Endodermal cell (in vitro differentiated cells): ENCODE measurements at places on chromosomes 12 and 14. TPM values are rescaled to one million over a fixed set of nuclear protein-coding genes. Genes with fewer than 3 reads are reported as not detected.
A peak's percentile ranks its signal among the peaks of the same experiment; 100 is the strongest.

DNA sequence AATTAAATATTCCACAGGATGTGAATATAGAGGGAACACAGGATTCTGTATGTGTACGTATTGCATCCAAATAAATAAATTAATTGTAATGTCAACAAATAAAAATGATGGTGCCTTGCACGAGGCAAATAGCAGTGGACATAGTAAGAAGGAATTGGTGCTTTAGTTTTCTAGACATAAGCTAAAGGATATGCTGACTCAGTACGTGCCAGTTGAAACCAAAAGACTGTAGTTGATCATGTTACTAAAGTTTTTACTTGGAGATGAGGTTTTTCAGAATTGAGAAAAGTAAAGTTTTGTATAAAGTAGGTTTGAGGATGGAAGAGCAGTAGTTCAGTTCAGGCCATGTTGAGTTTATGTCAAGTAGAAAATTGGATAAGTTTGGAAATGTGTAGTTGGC, 807.2 kb downstream of the SLC16A7 start:
- DNase-seq, result no peak

- DNase-seq, result no peak
Observed at GRCh38 chr14:89428173-89428523, 11.1 kb upstream of the FOXN3 start.

- DNase-seq, result no peak
Observed at GRCh38 chr12:51381226-51382079, 9.8 kb downstream of the GALNT6 start.

DNA sequence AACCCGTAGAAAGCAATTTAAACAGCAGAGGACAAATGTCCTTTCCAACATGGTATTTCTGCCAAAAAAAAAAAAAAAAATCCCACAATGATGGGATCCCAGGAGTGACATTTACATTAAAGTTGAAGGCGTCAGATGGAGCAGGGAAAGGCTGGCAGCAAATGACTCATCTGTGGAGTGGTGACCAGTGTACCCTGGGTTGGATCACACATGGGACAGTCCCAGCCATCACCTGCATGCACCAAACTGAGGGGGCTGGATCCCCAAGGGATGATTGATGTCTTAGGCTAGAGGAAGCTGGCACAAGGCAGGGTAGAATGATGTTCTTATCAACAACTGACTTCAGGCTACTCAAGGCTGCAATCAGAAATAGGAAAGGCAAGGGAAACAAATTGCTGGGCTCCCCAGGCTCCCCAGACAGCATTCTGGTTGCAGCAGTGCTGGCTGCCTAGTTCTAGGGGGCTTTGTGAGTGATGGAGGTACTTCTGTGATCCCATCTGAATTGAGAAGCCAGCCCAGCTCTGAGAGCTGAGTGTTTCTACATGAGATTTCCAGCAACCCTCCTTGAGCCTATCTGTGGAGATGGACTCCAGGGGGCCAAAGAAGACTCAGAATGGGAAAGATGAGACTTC, 117.9 kb downstream of the DPF3 start:
- DNase-seq, result peak; percentile 39

The RD3L gene
- not detected in 2 replicates for total RNA-seq

The GRIN2B gene
- 5.5 and 8.1 TPM in 2 replicates for total RNA-seq

The ADAM20 gene
- total RNA-seq, result 1.7 to 3.5 TPM (median 1.8 TPM) in 3 replicates

GRCh38 chr12:106769078-106769477, 5.4 kb upstream of the RIC8B start:
- peak; percentile 86 for DNase-seq

DNA sequence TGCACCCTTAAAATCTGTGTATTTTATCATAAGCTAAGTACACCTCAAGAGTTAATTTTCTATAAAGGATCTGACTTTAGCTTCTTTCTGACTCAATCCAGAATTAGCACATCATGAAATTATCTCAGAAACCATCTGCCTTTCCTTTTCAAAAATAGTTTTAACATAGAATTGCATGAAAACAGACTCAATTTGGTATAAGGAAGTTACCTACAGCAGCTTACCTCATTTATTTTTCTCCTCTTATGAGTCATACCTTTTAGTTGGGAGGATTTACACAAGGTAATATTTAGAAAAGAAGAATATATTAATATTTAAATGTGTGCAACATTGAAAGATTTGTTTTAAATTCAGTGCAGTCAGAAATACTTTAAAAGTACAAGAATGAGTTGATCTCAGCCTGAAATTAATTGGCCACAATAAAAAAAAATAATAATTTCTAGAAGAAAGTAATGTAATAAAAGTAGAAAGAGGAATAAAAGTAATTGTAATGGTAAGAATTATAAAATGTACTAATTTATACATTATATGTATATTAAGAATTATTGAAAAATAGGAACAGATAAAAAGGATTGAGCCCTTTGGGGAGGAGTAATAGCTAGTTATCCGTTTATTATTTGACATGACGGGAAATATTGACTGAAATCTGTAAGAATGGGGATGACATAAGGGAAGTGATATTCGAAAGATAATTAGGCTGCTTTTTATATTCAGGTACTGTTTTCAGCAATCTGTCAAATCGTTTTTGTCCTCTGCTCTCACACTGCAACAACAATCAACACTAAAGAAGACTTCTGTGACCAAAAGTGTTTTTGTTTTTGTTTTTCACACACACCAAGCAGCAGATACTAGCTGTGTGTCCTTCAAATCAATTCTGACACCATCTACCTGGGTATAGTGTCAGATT, 20.5 kb downstream of the ADAM21 start:
- no peak for DNase-seq

- no peak for DNase-seq
Observed at GRCh38 chr12:5488626-5488955, 56.7 kb downstream of the NTF3 start.

The ANKS1B gene
- total RNA-seq, result 59.8 and 65.8 TPM in 2 replicates

DNA sequence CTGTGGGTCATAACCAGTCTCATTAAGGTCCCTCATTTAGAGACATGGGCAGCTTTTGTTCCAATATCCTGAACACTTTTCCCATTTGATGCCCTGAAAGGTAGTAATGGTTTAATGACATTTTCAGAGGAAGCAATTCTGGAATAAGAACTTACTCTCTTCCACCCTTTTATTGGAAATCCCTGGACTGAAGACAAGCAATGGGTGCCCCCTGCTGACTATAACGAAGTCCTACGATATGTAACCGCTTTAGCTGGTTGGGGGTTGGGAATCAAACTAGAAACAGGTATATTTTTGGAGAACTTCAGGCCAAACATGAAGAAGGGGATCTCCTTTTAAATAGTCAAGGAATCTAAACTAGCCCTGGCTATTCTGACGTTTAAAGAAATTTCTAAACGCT, 20.5 kb downstream of the SARNP start:
- DNase-seq, result peak; percentile 72

- no peak for DNase-seq
Observed at GRCh38 chr14:88303041-88303440, 20.0 kb downstream of the KCNK10 start.

DNA sequence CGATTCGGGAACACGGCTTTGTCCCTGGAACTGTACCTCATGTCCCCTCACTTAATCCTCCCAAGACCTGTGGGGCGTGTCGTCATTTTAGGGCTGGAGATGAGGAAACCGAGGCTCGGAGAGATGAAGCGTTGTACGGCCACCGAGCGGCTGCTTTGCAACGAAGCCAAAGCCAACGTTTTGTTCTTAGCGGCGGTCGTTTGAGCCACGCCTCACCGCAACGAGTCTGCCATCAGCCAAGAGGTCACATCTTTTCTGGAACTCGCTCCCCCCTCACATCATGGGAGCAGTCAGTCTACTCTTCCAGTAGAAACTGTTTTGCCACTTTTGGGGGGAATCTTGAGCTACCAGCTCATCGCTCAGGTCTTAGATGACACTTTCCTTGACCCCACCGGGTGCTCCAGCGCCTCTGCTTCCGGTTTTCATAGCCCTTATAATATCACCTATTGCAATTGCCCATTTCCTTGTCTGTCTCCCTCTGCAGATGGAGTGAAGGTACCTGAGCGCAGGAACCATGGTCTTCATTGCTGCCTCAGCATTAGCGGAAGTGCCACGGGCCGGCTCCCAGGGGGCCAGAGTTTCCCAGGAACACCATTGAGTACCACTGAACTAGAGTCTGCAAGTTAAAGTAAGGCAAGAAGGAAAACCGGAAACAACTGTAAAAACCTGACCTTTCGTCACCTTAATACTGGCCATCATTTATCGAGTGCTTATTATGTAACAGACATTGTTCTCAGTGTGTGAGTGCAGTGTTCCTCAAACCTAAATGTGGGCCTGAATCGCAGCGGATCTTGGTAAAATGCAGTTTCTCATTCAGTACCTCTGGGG, 19.6 kb downstream of the NINJ2 start:
- peak; percentile 59 for DNase-seq

The ZNF385A gene
- total RNA-seq, result 8.8 and 10.5 TPM in 2 replicates

The KRT85 gene
- total RNA-seq, result not detected in 3 replicates

The IGF1 gene
- not detected in 2 replicates for total RNA-seq

The NAA30 gene
- total RNA-seq, result 15.8 to 26.1 TPM (median 26.0 TPM) in 3 replicates

The PRKAG1 gene
- 36.7 to 38.1 TPM (median 37.1 TPM) in 3 replicates for total RNA-seq

DNA sequence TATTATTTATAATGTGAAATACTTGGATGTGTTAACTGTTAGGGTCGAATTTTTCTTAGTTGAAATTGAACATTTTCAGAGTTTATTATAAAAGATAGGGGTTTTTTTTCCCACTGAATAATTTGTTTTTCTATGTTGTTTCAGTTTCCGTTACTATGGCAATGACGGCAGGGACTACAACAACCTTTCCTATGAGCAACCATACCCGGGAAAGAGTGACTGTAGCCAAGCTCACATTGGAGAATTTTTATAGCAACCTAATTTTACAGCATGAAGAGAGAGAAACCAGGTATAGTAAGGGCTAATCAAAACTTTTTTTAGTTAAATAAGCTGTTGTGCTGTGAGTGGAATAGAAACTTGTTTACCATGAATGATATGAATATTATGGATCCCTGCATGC, 35.1 kb upstream of the BMAL2 start:
- no peak for DNase-seq

GRCh38 chr12:29350080-29350479, 30.9 kb downstream of the ERGIC2 start:
- DNase-seq, result no peak

GRCh38 chr12:131089531-131090273, 136.0 kb downstream of the ADGRD1 start:
- peak; percentile 39 for DNase-seq

The REM2 gene
- total RNA-seq, result 0.77 and 1.2 TPM in 2 replicates

The ASIC1 gene
- 2.6 and 4.2 TPM in 2 replicates for total RNA-seq

- no peak for DNase-seq
Observed at GRCh38 chr12:123097561-123098084, 53.3 kb downstream of the PITPNM2 start.

DNA sequence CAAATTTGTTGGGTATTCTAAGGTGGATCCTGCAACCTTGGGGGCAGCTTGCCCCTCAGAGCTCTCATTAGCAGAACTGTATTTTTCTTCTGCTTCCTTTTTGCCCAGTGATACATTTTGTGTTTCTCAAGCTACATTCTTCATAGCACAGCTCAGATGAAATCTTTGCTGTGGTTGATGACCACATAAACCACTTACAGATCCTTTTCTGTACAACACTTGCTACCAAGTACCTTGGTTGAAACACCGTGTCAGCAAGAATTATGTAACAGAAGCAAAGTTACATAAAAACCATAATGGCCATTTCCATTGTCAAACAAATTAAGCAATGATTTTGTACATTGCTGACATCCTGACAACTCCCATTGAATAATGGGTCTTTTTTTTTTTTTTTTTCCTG, 9.7 kb upstream of the PLBD1 start:
- no peak for DNase-seq

The ENDOU gene
- total RNA-seq, result not detected in 2 replicates

The GDF3 gene
- total RNA-seq, result 0.72 to 4.3 TPM (median 1.3 TPM) in 3 replicates

- peak; percentile 80 for DNase-seq
Observed at GRCh38 chr12:93167841-93168492, 209.8 kb upstream of the NUDT4 start.

DNA sequence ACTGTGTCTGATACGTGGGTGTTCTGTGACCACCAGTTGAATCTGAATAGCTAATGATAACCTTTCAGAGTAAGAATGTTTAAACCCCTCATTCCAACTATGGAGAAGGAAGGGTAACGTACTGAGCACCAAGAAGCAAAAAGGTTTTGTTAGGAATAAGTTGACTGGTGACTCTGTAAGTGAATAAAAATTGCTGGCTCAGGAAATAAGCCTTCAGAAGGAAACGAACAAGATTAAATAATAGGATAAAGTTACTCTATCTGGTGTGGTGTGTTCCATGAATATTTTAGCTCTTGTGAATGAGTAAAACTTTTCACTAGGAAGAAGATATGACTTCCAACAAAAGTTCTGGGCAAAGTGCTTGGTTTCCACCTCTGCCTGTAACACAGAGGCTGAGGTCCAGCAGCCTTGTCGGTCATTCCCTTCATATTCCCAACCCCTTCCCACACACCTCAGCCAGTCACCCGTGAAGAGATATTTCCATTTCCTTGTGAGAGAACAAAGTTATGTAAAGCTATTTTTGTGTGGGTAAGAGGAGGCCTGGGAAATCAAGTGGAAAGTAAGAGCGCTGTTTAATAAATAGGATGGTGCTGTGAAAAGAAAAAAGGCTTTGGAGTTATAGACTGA, 47.1 kb downstream of the ARF6 start:
- DNase-seq, result no peak

- DNase-seq, result no peak
Observed at GRCh38 chr12:27555925-27556778, 32.1 kb downstream of the PPFIBP1 start.
